ENCODE measurements at places on chromosomes 13 and 19. TPM values are rescaled to one million over a fixed set of nuclear protein-coding genes. Genes with fewer than 3 reads are reported as not detected.
A peak's percentile ranks its signal among the peaks of the same experiment; 100 is the strongest.

DNA sequence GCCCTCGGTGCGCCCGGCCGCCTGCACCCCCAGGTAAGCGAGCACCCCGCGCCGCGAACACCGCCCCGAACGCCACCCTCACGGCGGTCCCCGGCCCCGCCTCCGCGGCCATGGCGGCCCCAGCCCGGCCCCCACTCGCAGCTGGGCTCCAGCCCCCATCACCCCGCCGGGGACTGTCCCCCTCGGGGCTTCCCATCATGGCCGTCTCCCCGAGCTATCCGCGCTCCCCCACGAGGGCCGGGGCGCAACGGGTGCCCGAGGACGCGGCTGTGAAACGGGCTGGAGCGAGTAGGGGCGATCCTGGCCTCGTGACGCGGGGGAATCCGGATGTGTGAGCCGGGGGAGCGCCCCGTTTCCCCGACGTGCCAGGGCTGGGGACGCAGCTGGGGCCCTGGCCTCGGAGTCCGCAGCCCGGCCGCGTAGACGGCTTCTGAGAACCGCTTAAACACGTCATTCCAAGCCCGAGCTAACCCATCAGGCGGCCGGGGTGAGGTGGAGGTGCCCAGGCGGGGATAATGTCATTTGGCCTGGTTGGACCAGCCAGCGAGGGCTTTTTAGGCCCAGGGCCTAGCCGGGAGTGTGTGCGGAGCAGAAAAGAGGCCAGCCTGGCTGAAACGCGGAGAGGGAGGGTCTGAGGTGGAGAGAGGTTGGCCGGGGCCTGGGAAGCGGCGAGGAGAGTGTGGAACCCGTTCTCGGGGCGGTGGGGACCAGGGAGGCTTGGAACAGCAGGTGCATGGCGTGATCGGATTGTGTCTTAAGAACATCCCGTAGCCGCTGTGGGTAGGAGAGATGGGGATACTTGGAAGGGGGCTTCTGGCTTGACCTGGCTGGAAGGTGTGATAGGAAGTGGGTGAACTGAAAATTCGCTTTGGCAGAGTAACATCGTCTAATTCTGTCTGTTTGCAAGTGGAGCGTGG, 550 bp downstream of the CERS4 start:
- DNase-seq, result peak; percentile 81

GRCh38 chr19:9863759-9864158, 28.6 kb downstream of the PIN1 start:
- no peak for DNase-seq

- no peak for DNase-seq
These were observed 62.0 kb upstream of the EDNRB start for GRCh38 chr13:77980592-77980991.

DNA sequence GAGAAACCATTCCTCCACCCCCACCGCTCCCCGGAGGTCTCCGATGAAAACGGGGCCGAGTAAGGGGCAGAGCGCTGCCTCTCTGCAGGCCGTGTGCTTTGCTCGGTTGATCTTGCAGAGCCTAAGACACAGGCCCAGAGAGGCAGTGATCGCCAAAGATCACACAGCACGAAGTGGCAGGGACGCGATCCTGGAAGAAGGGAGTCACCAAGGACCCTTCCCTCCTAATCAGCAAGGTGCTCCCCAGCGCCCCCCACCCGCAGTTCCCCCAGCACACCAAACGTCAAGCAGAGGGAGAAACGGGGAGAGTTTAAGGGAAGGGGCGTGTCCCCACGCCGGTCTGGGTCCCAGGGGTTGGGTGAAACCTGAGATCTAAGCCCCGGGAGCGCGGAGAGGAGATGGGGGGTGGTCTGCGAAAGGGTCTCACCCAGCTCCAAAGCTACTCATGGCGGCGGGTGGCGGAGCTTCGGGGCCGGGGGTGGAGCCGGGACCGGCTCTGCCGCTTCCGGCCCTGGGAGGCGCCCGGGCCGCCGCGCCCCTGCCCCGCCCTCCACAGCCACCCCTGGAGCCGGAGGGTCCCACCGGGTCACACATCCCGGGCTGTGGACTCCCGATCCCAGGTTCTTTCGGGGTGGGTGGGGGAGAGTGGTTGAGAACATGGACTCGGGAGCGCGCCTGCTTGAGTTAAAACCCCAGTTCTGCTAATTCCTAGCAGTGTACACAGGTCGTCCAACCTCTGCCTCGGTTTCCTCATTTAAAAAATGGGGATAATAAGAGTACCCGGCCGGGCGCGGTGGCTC, at the start of gene EML2:
Gene EML2 (minus strand): TSS at position 468 of the 800 bp plus-strand sequence. CDS start 21 bp downstream, at position 447.
- DNase-seq, result peak; percentile 49

SIGLEC7 gene
- 0.46 TPM for total RNA-seq

- DNase-seq, result no peak
These were observed at the start of gene DPRX for GRCh38 chr19:53631949-53632407. DPRX (plus strand) TSS chr19:53631999; CDS start chr19:53632107, 108 bp downstream.

ZNF534 gene
- total RNA-seq, result not detected

SYCN gene
- total RNA-seq, result not detected

DNA sequence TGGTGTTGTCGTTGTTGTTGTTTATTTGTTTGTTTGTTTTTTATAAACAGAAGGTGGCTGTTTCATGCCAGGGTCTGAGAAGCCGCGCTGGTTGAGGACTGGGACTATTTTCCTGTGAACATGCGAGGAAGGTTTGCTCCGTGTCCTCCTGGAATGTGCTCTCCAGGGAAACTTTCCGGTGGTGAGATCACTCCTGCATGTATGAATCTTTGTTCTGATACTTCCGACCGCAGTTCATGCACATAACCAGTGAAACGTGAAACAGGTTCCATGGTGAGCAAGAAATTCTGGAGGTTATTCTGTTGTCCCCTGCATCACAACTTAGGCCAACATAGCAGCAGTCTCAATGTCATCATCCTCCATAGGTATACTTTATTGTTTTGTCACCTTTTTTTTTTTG, 187.6 kb upstream of the ARGLU1 start:
- no peak for DNase-seq

TEAD2 gene
- not detected for total RNA-seq

GRCh38 chr13:35765941-35766340, 289.5 kb upstream of the MAB21L1 start:
- no peak for DNase-seq

DNA sequence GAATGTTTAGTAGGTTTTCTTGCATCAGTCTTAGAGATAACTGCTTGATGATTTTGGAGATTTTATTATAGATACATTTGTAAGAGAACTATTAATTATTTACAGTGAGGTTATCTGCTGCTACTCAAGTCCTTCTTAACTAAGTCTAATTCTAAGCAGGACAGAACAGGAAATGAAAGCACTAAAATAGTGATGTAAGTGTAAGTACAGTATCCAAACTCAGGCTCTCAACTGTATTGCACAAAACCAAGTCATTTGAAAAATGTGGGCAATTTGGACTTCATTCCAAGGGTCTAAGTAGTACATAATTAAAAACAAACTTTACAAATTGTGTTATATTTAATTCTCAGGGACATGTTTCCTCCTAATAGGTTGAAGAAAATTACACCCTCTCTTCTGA, 417.1 kb downstream of the ITGBL1 start:
- DNase-seq, result no peak

- no peak for DNase-seq
These were observed 89.4 kb downstream of the HS6ST3 start for GRCh38 chr13:96179309-96179708.

C1QTNF9B gene
- total RNA-seq, result not detected
